ENCODE measurements at places on chromosomes 5 and 9.

- no peak for DNase-seq
Observed at GRCh38 chr5:53478411-53479044, 1.9 kb upstream of the FST start.

- DNase-seq = no peak
Observed at GRCh38 chr5:15897656-15898055, 281.9 kb downstream of the MARCHF11 start.

GRCh38 chr5:66777868-66778267, 181.7 kb downstream of the MAST4 start:
- DNase-seq = no peak

GRCh38 chr5:56963246-56963645, 11.3 kb upstream of the MIER3 start:
- DNase-seq = no peak

- no peak for DNase-seq
Observed at GRCh38 chr5:139652788-139653241, 4.7 kb downstream of the CXXC5 start.

DNA sequence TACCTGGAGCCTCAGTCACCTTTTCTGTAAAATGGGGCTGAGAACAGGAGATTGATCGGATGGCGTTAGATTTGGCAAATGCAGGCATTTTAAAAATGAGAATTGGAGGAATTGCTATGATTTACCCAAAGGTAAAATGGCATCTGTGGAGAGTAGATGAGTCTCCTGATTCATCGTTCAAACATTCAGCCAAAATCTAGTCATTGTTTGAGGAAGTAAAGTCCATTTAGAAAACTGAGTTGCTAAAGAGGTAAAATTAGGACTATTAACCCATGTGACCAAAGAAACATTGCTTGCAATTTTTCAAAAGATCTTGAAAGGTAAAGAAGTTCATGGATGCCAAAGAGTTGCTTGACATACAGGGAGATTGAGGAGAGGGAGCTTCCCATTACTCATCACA, 69.7 kb downstream of the ZNF462 start:
- no peak for DNase-seq

DNA sequence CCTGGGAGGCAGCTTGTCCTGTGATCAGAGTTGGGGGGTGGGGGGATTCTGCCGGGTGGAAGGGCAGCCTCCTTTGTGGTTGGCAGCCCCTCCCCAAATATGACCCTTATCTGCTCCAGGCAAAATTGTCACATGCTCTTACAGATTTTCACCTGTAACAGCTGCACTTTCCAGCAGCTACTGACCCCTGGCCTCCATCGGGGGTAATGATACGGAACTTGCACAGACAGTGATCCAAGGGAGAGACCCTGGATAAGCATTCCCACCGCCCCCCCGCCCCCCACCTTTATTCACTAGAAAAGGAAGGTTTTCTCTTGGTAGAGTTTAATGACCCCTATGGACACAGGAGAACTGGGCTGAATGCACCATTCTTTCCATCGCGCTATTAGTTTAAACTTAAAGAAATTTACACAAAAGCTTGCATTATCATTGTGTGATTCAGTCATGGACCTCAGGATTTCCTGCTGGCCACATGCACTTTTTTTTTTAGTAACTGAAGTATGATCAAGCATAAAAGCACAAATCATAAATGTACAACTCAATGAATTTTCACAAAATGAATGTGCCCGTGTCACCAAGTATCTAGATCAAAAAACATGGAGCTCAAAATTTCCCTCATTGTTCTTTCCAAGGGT, 10.7 kb upstream of the ZBTB34 start:
- no peak for DNase-seq

- no peak for DNase-seq
Observed at GRCh38 chr5:154397652-154398406, 48.0 kb upstream of the SAP30L start.

GRCh38 chr5:25415970-25416369, 771.2 kb upstream of the CDH10 start:
- DNase-seq = no peak

- no peak for DNase-seq
Observed at GRCh38 chr9:83956436-83957247, 23.4 kb downstream of the HNRNPK start.

DNA sequence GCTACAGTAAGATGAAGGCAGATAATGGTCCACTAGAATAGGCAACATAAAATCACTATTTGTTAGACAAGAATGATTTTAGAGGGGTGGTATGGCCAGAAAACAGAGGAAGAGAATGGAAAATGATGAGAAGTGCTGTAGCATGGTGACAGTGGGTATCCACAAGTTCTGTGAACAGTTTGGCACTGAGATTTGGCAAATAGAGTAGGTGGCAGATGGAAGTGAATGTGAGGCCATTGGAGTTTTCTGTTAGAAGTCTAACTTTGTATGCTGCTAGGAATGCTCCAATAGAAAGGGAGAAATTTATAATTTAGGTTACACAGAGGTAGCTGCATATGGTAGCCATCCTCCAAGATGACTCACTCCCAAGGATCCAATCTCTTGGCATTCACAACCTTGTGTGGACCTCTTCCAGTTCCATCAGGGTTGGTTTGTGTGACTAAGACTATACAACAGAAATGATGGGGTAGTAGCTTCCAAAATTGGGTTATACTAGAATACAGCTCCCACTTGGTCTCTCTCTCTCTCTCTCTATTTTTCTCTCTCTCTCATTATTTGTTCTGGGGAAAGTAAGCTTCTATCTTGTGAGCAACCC, 646.9 kb upstream of the ZNF608 start:
- DNase-seq = no peak

DNA sequence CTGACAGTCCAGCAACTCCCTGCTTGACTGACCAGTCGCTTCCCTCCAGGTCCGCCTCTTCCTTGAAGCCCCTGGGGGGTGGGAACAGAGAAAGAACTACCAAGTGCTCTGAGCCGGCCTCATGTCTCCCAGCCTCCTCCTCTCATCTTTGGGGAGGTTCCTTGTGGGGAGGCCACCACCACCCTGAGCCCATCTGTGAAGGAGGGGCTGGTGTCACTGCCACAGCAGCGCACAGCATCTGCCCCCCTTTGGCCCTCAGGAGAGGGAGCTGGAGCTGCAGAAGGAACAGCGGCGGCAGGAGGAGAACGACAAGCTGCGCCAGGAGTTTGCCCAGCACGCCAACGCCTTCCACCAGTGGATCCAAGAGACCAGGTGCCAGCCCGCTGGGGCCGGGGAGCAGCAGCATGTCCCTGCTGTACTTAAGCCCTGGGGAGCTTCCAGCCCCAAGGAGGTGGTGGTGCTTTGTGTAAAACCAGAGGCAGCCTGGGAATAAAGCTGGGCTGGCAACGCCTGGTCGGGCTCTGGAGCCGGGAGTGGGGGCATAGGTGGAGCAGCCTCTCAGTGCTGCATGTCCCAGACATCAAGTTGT, 29.4 kb downstream of the DYNC2I2 start:
- no peak for DNase-seq

- DNase-seq = no peak
Observed at GRCh38 chr9:130003943-130004552, 38.9 kb downstream of the FNBP1 start.

DNA sequence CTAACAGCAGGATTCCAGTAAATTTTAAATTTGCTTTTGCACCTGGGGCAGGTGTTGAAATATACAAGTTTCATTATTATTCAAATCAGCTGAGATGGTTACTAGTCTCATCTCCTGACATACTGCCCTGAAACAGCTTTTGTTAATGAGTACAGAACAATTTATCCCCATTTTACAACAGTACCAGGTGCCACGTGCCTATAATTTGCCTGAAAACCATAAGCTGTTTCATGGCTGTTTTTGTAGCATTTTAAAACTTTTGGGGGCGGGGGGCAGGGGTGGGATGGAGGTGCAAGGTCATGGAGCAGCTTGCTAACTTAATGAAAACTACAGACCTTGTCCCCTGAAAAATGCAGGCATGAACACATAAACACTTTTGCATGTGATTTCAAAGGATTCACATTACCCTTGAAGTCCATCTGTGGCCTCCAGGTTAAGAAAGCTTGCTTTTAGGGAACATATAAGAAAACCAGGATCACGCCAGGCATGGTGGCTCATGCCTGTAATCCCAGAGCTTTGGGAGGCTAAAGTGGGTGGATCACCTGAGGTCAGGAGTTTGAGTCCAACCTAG, 42.1 kb downstream of the TIMD4 start:
- no peak for DNase-seq

DNA sequence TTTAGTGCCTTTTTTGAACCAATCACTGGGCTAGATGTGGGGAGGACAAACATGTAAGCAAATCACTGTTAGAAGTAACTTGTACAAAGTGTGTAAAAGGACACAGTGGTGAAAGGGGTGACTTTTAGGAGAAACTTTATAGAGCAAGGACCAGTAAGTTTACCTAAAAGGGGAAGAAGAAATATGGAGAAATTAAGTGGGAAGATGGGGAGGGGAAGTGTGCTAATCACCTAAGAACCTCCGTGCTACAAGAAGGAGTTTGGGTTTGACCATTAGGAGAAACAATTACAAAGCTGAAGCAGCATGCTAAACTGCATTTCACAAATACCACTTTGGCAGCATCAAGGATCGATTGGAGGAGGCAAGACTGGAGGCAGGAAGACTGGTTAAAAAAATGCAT, 17.3 kb downstream of the ITGA1 start:
- no peak for DNase-seq

- DNase-seq = no peak
Observed at GRCh38 chr5:133295520-133295919, 243.7 kb downstream of the HSPA4 start.

GRCh38 chr9:87140605-87141109, 193.4 kb upstream of the GAS1 start:
- no peak for DNase-seq

All from Jurkat, Clone E6-1 (cell line).